Stimulated activated CD8-positive, alpha-beta memory T cell treated with anti-CD3 and anti-CD28 coated beads, Interleukin-15, amount 100 ng/mL, for 4 hours (primary cell): ENCODE measurements at places on chromosomes 4 and X.

DNA sequence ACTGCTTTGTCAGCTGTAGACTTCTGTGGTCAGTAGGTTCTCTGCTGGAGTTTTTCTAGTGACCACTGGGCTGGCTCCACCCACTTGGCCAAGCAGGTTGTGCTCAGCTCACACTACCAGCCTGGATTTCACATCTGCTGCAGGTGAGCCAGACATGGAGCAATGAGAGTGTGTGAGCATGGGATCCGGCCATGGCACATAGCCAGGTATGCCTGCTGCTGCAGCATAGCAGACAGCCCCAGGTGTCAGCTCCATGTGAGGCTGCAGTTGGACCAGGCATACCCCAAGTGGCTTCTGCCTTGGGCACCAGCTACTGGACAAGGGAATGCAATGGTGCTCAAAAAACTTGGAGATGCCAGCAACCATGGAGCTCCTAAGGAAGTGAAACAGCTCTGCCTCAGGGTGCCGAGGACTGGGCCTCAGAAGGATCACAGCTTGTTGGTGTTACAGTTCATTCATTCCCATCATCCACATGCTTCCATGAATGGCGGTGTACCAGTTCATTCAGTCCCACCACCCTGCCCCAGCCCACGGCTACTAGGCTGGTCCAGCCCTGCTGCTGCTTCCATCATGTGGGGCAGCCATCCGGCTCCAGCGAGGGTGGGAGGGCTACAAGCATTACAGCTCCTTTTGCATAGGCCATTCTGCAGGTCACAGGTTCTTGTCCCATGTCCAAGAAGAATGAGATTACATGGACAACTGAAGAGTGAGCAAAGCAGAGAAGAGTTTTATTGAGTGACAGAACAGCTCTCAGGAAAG lies 389.1 kb upstream of the PCDH7 start:
- DNase-seq: no peak

GRCh38 chrX:116281106-116281505 lies 110.6 kb downstream of the AGTR2 start:
- DNase-seq: no peak

DNA sequence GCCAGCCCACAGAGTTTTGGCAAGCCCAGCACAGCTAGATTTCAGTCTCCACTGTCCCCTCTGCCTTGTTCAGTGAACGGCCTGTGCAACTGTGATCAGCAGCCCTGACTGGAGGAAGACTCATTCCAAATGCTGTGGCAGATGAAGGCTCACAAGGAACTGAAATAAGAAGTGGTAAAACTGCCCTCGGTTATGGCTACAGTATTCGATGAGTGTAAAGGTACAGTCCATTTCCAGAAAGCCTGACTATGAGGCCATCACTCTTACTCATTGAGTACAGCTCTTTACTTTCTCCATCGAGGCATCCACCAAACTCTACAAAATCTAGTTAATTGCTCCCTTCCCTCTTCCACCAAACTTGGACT lies 69.1 kb downstream of the RHOH start:
- no peak for DNase-seq

DNA sequence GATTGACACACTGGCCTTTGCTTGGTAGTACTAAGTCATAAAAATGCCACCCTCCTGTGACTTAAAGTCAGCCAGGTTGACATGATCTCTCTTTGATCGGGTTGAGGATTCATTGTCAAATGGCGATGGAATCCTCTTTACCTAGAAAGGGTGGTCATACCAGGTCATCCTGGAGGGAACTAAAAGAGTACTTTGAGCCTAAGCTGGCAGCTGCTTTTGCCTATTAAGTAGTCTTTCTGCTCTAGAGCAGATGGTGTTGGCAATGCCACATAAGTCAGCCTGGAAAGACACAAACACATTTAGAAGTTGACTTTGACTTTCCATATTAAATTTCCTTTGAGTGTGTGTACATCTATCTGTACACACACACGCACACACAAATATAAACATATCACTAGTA lies 39.2 kb upstream of the C4orf54 start:
- no peak for DNase-seq

- DNase-seq: no peak
These were observed 8.9 kb upstream of the AGA start for GRCh38 chr4:177451108-177451500.

GRCh38 chr4:161343569-161343950 lies 820.2 kb downstream of the FSTL5 start:
- no peak for DNase-seq

- DNase-seq: no peak
These were observed 33.6 kb upstream of the ENPEP start for GRCh38 chr4:110442309-110442708.

DNA sequence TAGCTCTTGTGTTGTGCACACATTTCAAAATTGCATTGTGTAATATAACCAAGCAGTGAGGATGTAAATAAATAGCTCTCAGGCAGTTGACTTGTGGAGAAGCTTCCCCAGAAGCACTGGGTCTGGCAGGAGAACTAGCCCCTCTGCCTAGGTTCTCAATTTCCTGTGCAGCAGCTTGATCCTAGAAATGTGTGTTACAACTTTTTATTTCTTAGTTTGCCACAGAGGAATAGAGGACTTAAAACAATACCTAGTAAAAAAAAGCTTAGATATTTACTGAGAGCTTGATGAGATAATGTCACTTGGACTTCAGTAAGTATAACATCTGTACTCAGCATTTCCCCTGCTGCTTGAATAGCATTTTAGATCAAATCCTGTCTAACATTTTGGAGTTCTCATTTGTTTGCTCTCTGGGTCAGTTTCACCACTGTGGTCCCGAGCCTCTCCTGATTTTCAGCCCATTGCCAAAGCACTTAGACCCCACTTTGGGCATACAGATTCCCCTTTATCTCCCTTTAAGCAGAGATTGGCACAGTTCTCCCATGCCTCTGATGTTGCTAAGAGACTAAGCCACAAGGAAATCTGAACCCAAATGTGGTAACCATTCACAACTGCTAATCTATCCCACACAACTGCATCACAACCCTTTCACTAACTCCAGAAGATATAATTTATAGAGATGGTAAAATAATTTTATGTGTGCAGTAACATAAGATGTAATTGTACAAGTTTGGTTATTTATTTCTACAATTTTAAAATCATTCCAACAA lies 98.2 kb upstream of the NRK start:
- no peak for DNase-seq

DNA sequence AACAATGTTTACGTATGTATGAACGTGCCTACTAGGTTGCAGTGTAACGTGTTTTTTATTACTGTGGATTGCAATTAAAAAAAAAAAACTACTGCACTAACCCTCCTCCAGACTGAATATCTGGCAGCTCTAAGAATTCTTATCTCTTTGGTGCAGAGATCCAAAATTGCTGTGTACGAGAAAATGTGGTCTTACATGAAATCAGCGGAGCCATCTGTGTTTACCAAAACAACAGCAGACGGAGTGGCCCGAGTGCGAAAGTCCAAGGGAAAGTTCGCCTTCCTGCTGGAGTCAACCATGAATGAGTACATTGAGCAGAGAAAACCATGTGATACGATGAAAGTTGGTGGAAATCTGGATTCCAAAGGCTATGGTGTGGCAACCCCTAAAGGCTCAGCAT lies 268.1 kb downstream of the THOC2 start:
- no peak for DNase-seq

DNA sequence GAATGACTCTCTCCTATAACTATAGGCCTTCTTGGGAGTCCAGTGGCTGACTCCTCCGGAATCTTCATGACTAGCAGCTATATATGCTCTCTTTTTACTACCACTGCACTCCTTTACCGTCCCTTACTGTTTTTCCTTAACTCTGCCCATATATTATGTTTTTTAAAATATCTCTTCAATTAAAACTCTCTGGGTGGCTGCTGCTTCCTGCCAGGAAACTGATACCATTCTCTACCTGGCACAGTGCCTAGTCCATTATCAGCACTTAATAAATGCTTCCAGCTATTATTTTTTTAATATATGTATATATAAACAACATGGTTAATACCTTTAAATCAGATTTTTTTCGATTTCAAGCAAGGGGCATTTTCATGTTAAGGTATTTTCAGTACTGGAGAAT lies 136.6 kb upstream of the FAM47B start:
- DNase-seq: no peak

- DNase-seq: no peak
These were observed 55.3 kb upstream of the KCNIP4 start for GRCh38 chr4:22003878-22004277.

DNA sequence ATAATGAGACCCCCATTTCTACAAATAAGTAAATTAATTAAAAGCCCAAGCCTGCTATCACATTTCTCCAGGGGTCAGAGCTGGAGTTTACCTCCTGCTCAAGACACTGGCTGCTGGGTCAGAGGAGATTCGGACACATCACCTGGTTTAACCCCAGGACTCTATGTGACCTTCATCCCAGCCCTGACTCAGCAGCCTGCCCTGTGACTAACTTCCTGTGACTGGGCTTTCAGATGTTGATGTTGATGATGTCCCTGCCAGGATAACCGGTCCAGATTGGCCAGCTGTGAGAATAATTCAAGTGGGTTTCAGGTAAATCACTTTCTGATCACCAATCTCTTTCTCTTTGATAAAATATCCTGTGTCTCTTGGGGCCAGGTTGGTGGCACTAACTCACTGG lies 102.4 kb upstream of the MAML3 start:
- no peak for DNase-seq

DNA sequence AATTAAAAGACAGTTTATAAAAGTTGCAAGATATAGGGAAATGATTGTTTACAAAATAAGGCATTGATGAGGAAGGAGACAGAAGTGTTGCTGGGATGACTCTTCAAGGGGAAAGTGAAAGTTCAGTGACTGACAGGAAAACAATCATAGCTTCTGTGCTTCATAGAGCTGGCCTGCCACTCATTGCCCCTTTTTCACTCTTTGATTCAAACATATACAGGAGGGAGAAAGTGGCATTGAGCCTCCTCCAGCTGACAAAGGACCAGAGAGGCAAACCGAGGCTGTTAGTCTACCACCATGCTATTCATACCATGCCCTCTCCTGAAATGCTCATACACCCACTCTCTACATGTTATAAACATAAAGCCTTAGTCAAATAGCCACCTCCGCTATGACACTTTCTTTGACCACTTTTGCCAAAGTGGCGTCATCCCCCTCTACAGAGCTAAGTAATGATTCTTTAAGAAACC lies 79.2 kb upstream of the ATOH1 start:
- DNase-seq: no peak

DNA sequence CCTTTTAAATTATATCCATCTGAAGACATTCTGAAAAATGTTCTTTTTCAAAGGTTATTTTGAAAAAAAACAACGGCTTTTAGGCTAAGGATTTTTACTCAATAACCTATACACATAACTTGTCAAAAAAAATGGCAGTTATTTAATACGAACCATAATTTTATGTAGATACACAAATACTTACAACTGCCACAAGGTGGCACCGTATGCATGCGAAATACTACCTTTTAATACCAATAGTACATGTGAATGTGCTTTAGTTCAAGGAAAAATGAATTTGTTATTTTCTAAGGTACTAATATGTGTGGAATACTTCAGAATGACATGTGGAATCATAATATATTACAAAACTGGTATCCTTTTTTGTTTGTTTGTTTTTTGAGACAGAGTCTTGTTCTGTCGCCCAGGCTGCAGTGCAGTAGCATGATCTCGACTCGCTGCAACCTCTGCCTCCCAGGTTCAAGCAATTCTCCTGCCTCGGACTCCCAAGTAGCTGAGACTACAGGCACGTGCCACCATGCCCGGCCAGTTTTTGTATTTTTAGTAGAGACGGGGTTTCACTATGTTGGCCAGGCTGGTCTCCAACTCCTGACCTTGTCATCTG lies 4.6 kb upstream of the MAD2L1 start:
- no peak for DNase-seq

DNA sequence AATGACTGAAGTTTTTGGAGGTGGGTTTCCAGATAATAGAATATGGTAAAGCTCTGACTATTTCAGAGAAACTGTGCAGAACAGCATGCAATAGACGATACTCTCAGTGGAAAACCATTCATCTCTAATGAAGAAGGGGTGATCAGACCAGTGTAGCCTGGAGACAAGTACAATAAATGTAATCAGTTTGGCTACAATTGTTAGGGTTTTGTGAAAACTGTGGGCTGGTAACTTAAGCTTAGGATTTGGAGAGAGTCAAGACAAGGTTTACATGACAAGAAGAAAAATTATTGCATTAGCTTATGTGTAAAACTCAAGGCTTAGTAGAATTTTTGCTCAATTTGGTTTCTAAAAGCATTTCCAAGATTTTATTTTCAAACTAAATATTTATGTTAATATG lies 241.5 kb upstream of the ANKRD50 start:
- DNase-seq: no peak

DNA sequence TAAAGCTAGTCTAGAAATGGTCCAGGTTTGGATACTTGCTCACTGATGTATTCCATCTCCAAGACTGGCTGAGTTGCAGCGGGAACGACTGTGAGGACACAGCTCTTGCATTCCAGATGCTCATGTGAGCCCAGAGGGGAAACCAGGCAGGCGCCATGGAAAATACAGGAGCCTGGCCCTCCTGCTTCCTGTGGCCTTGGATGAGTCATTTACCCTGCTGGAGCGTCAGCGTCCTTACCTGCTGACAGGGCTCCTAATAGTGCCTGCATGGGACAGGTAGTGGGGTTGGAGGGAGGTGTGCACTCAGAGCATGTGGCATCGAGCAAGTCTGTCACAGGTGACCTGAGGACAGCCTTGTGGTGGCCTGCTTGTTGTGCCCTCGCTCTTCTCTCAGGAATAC lies 69.4 kb downstream of the NSG1 start:
- DNase-seq: no peak
